NCI-H774 (cell line): ENCODE measurements at places on chromosomes 7 and 10.

DNA sequence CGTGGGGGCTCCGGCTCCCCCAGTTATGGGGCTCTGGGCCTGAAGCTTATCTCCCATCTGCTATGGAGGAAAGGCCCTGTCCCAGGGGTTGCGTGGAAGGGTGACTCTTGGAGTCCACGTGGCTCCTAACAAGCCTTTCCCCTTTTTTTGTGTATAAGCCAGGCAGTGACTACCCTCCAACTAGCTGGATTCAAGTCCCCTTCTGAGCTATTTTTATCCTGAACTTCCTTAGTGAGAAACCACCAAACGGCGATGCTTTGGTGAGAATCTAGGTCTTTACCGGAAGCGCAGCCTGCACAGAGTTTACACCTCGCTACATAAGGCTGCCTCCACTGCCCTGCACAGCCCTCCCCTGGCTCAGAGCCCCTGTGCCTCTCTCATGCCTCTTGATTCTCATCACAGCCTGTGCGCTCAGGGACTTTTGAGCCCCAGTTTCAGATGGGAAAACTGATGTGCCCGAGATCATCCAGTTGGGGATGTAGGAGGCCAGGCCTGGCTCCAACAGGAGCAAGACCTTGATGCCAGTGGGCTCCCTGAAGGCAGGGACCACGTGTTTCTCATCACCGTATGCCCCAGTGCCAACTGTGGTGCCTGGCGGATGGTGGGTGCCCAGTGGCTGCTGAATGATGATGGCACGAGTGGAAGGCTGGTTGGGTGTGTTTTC is 102.3 kb upstream of the PPIF start:
- no peak for DNase-seq

DNA sequence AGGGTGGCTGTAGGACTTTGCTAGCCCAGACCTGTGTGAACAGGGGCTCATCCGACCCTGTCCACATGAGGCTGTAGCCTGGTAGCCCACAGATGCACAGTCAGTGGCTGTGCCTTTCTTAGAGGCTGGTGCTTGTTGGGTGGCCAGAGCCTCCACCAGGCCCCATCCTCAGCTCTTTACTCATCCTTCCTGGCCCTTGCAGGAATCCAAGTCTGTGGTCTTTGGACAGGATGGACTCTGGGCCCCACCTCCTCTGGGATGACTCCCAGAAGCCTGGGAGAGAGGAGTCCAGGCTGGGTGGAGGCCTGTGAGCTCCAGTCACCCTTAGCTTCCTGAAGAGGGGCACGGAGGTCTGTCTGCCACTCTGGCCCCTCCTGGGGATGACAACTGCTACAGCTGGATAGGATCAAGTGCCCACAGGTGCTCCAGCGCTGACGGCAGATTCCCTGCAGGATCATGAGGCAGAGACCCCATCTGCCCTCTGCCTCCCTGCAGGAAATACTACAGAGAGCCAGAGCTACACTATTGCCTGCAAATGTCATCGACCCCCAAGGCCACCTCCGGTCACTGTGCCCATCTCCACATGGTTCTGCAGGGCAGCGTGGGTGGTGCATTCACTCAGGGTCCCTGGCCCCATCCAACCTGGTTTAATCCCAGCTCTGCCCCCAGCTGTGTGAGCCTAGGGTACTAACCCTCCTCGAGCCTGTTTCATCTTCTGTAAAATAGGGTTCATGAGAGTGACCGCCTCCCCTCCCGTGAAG is 114.5 kb downstream of the PTPN20 start:
- DNase-seq = no peak

DNA sequence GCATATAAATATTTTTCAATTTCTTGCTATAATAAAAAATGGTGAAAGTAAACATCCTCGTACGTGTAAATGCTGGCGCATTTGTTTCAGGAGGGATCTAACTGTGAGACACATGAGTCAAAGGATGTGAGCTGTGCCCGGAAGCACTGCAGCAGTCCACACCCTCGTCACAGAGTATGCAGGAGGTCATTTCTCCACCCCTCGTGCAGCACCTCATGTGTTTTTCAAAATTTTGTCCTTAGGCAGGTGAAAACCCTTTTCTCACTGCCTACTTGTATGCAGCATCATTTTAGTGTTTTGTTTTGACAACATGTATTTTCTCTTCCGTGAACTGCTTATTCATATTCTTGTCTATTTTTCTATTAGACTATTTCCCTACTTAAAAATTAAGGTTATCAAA is 162.7 kb downstream of the AVL9 start:
- no peak for DNase-seq

DNA sequence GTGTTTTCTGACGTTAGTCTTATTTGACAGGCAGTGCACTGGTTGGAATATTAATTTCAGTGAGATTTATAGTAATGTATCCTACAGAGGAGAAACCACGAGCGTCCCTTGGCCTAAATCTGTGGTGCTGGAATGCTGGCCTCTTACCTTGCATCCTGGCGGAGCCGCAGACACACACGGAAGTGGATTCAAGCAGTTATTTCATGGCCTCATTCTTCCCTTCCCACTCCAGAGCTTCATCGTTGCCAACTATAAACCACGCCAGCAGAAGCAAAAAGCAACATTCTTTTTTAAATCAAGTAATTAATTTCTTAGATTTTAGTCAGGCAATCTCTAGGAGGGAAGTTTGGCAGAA is 13.1 kb downstream of the WIPI2 start:
- DNase-seq = no peak

- DNase-seq = no peak
Observed at GRCh38 chr7:154864523-154864891, 138.4 kb downstream of the PAXIP1 start.

GRCh38 chr10:91049296-91049987 is 128.6 kb upstream of the ANKRD1 start:
- no peak for DNase-seq
